ENCODE measurements at places on chromosomes 13 and 19.

DNA sequence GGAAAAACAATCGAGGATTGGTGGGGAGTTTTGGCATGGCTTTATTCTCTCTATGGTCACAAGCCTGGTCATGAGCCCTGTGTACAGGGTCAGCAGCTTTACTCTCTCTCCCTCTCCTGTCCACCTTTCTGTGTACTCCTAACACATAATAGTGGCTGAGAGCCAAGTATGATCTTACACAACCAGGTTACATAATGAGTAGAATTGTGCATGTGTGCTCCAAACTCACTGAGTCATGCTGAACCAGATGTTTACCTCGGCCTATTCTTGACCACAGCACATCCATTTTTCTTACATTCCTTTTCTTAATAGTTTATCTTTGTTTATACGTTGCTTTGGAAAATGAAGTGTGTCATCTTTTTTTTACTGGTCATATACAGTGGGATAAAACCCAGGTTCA lies 53.1 kb downstream of the ZNF254 start:
- DNase-seq: no peak

DNA sequence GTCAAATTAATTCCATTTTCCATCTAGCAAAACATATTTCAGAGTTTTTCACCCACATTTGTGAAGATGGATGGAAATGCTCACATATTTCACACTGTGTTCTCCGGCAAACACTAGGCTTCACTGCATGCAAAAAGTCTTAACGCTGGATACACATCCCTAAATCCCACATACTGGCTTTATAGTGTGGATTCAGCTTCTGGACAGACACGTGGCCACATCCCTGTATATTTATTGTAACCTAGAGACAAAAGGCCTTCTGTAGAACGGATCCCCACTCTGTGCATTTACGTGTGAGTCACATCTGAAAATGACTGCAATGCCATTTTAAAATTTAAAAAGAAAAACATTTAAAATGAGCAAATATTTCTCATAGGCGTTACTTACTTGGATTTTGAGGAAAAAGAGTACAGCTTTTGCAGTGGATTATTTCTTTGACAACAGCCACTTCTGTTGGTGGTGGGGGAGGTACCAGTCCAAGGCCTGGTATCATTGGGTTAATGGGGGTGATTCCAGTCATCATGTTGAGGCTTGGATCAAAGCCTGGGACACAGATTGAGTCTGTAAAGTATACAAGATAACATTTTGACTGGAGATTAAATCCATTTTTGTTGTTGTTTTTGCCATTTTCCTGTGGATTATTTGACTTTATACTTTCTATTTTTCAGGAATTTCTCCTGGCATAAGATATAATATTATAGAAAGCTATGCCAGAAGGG lies 337.7 kb downstream of the DNAJC15 start:
- DNase-seq: no peak

GRCh38 chr19:49125025-49125731 lies 5.8 kb downstream of the PPFIA3 start:
- DNase-seq: no peak

GRCh38 chr13:112716461-112716820 lies 26.6 kb downstream of the ATP11A start:
- no peak for DNase-seq

GRCh38 chr13:75324413-75324940 lies 157.5 kb downstream of the TBC1D4 start:
- no peak for DNase-seq

GRCh38 chr19:40691421-40692211 lies 1.2 kb upstream of the NUMBL start:
- DNase-seq: no peak

DNA sequence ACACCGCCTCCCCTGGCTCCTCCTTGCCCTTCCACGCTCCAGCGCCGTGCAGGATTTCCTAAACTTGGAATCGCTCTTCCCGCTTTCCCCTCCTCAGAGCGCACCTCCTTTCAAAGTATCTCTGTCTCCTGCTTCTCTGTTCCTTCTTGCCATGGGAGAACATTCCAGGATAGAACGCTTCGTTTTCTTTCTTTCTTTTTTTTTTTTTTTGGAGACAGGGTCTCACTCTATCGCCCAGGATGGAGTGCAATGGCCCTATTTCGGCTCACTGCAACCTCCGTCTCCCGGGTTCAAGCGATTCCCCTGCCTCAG lies 574 bp upstream of the XPO4 start:
- no peak for DNase-seq

DNA sequence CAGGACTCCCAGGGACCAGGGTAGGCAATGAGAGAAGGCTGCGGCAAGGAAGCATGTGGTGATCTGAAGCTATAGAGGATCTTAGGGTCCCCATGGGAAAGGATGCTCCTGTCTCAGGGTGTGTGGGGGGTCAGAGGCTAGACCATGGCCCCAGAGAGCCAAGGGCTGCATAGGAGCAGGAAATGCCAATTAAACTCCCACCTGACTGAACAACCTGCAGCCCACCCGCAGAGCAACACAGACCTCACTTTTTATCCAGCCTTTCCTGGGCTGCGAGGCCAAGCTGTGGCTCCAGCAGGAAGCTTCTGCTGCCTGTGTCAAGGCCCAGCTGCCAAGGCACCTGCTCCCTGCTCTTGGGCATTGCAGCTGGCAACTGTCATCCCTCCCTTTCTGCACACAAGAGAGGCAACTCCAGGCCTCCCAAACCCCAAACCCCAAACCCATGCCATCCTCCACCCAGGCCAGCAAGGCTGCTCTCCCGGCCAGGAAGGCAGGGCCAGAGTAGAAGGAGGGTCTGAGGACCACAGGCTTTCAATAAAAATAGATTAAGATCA lies 290.1 kb downstream of the FOXO1 start:
- DNase-seq: no peak

DNA sequence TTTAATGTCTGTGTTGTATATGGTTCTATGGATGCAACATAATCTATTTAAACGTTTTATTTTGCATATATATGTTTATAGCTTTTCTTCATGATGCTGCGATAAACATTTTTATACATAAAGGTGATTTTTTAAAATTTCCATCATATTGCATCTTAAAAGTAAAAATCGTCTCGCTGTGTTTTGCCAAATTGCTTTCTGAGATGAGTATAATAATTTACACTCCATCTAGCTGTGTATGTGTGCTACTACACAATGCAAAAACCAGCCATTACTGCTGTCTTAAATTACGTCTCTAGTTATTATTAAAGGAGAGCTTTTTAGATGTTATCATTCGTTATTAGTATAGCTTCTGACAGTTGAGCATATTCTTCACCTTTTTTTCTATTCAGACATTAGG lies 37.2 kb downstream of the METTL21C start:
- DNase-seq: no peak

GRCh38 chr19:45817725-45818301 lies 2.7 kb upstream of the RSPH6A start:
- no peak for DNase-seq

DNA sequence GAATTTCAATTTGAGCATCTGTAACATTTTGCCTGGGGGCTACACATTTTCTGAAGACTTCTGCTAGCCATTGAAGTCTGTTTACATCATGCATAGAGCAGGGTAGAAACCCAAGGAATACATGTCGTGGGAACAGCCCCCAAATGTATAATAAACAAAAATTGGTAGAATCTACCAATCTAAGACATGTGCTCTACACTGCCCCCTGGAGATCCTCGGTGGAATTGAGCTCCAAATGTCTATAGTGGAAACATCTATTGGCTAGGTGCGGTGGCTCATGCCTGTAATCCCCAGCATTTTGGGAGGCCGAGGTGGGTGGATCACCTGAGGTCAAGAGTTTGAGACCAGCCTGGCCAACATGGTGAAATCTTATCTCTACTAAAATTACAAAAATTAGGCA lies 57.3 kb downstream of the MBD3L2B start:
- DNase-seq: no peak

- DNase-seq: no peak
Observed at GRCh38 chr13:108948251-108948671, 318.9 kb downstream of the MYO16 start.

DNA sequence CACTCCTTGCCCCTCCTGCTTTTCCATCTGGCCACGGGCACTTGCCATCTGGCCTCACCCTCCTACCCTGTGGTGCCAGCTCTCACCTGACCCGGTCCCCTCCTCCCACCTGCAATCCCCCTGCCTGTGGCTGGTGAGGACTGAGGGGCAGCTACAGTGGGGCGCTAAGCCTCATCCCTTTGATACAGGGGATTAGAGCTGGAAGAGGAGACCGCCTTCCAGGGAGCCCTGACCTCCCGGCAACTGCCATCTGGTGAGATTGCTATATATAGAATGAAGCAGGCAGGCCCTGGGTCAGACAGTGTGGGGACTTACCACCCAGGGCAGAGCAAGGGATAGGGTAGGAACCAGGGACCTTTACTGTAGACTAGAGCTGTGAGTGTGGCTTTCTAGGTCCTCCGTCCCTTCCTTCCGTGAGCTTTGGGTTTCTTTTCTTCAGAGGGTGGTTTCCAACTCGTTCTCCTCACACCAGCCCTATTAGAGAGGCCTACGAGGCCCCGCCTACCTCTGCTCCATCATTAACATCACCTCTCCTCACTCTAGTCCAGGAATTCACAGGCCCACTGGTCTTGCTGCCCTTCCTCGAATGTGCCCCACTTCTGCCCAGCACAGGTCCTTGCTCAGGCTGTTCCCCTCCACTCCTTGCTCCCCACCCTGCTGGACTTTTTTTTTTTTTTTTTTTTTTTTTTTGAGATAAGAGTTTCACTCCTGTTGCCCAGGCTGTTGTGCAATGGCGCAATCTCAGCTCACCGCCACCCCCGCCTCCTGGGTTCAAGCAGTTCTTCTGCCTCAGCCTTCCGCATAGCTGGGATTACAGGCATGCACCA lies 7.7 kb downstream of the KASH5 start:
- no peak for DNase-seq

- DNase-seq: no peak
Observed at GRCh38 chr19:19106056-19106551, 32.2 kb downstream of the TMEM161A start.

Measured in thymus (tissue), 14 donors.